ENCODE measurements at places on chromosomes 16 and 17. TPM values are rescaled to one million over a fixed set of nuclear protein-coding genes. Genes with fewer than 3 reads are reported as not detected.

DNA sequence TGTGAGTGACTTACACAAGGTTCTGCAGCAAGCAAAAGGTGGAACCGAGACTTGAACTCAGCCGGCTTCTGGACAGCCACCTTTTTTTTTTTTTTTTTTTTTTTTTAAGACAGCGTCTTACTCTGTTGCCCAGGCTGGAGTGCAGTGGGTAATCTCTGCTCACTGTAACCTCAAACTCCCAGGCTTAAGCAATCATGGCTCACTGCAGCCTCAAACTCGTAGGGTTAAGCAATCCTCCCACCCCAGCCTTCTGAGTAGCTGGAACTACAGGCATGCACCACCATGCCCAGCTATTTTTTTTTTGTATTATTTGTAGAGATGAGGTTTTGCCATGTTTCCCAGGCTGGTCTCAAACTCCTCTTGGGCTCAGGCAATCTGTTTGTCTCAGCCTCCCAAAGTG lies 55.2 kb upstream of the GOT2 start:
- no peak for DNase-seq

DNA sequence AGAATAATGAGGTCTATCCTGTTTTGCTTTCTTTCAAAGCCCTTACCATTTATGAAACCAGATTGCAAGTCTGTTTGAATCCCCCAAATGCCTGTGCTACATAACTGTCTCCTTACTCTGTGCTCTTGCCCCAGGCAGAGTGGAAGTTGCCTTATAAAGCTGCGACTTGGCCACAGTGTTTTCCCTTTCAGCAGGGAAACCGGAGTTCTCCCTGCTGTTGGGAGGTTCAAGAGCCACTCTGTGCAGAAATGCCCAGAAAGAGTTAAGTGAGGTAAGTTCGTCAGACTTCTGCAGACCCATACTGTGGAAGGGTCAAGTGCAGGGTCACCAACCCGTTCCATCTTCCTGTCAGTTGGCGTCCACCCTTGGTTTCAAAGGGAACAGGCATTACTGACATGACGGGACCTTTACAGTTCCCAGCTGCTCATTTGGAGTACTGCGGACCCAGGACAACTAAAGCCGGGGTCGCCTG lies 508.9 kb downstream of the WWOX start:
- DNase-seq: peak; percentile 40

DNA sequence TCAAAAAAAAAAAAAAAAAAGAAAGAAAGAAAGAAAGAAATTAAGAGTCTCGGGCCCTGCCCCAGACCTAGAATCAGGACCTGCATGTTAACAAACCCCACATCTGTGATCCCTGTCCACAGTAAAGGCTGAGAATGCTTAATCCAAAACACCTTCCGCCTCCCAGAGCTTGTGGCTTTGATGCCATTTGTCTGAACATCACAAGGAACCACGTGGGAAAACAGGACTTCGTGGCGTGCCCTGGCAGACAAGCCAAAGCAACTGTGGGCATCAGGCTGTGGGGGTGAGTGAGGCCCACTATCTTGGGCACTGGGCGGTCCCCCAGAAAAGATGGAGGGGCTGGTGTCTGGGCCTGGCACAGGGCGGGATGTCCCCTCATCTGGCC lies 173.4 kb upstream of the CIBAR2 start:
- no peak for DNase-seq

Gene TIMM22
- polyA plus RNA-seq: 15.2 TPM

Gene HBA2
- 753 TPM for polyA plus RNA-seq

Gene SOX15
- 3.7 TPM for polyA plus RNA-seq
